ENCODE measurements at places on chromosomes 6 and 20.

DNA sequence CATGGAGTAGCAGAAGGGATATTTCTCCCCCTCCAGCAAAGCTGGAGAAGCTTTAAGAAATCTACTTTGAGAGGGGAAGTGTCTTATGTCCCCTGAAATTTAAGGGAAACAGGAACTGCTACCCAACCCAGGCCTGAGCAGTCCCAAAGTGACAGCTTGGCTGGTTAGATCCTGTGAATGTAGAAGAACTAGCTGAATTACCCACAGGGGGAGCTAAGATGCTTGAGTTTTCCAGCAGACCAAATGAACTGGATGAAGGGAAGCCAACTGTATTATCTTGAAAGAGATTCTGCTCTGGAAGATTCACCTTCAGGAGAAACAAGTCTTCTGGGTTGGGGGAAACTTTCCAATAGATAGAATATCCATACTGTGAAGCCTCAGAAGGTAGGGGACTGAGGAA lies 303.3 kb upstream of the MMS22L start:
- DNase-seq = no peak

- DNase-seq = no peak
Measured at GRCh38 chr20:46049815-46050214, 20.8 kb downstream of the SLC12A5 start.

DNA sequence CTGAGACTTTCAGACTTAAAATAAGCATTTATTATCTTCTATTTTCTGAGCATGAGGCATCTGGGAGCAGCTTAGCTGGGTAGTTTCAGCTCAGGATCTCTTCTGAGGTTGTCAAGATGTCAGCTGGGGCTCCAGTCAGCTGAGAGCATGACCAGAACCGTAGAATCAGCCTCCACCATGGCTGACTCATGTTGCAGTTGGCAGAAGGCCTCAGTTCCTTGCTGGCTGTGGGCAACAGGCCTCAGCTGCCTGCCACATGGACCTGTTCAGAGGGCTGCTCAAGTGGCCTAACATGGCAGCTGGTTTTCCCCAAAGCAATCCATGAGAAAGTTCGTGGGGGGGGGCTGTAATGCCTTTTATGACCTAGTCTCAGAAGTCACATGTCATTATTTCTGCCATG lies 142.3 kb downstream of the LY86 start:
- DNase-seq = no peak

DNA sequence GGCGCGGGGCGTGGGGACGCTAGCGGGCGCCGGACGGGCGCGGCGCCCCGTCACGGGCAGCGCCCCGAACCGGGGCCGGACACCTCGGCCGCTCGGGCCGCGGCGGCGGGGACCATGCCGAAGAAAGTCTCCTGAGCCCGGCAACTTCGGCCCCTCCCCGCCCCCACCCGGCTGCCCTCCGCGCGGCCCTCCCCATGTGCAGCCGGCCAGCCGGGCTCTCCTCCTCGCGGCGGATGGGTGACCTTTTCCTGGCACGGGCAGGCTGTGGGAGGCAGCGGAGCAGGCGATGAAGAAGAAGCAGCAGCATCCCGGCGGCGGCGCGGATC lies 278 bp downstream of the UST start:
- DNase-seq = no peak

- DNase-seq = no peak
Measured at GRCh38 chr20:56328861-56329260, 29.9 kb upstream of the FAM210B start.

- DNase-seq = no peak
Measured at GRCh38 chr6:110467566-110468140, 8.8 kb downstream of the SLC22A16 start.

GRCh38 chr6:3373597-3374203 lies 83.2 kb downstream of the SLC22A23 start:
- DNase-seq = no peak

DNA sequence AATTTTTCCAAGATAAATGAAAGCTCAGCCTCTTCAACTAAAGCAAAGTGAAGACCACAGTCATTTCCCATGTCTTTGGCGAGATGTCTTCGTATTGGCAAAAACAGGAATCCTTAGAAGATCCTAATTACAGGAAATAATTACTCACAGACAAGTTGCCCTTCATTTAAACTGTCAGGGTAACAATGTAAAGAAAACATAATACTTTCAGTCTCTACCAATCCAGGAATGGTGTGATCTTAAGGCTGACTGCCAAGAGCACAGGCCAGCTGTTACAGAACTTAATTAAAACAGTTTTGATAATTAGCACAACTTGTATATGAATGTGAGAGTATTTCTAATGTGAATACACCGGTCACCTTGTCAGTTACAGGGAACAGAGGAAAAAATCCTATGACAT lies 292.2 kb downstream of the PACRG start:
- no peak for DNase-seq

GRCh38 chr20:4571759-4572531 lies 149.8 kb upstream of the PRND start:
- DNase-seq = no peak

- DNase-seq = no peak
Measured at GRCh38 chr6:49666930-49667757, 30.5 kb upstream of the RHAG start.

GRCh38 chr6:163903541-163903940 lies 489.0 kb downstream of the QKI start:
- no peak for DNase-seq

DNA sequence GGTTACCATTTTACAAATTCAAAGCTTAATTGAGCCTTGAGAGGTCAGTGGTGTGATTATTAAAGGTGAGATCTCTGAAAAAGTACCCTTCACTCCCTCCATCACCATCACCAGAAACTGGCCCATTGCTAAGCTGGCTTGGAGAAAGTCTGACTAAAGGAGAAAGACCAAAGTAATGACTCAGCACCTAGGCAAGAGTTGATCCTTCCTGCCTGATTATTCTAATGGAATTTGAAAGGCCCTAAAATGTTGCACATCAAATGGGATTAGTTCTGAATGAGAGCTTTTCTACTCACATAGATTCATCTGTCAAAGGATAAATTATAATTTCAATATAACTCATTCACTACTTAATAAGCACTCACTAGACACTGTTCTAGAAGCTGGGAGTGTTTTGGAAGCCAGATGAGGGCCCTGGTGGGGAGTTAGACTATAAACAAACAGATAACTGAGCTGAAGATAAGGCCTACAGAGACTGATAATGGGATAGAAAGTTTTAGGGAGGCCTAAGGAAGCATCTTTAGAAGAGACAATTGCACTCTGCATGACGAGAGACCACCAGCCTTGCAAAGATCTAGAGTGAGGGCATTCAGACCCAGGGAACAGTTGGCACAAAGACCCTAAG lies 366.7 kb downstream of the SYNE1 start:
- DNase-seq = no peak

DNA sequence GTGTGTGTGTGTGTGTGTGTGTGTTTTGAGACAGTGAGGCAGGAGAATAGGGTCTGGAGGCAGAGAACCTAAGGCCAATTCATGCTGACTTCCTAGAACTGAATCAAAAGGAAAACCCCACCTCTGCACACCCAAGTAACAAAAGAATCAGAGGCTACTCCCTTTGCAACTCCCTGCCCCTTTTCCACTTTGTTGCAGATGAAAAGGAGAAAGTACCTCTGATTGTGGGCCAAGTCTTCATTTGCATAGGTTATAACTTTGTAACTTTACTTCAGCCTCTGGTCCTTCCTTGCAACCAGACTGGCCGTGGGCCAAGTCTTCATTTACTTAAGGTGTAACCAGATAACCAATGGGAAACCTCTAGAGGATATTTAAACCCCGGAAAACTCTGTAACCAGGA lies 168.8 kb downstream of the EYA2 start:
- DNase-seq = no peak

DNA sequence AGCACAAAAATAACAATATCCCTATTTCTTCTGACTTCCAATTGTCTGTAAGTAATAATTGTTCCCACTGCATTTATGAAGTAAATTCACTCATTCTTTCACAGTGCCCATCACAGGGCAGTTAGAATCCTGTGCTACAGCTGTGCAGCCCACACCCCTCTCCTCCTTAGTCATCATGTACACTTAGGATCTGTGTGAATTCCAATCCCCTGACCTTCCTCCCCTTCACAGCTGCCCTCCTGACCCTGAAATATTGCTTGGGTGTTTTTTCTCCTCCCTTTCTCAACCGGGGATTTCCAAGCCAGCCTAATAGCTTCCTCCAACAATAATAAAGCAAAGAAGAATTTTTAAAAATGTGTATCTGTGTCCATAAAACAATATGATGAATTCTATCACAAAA lies 91.5 kb upstream of the BEND6 start:
- DNase-seq = no peak

GRCh38 chr6:111758608-111759329 lies 114.5 kb downstream of the FYN start:
- no peak for DNase-seq

GRCh38 chr20:9974324-9974723 lies 60.5 kb upstream of the ANKEF1 start:
- DNase-seq = no peak

- no peak for DNase-seq
Measured at GRCh38 chr20:46332373-46333160, 24.3 kb upstream of the CDH22 start.

DNA sequence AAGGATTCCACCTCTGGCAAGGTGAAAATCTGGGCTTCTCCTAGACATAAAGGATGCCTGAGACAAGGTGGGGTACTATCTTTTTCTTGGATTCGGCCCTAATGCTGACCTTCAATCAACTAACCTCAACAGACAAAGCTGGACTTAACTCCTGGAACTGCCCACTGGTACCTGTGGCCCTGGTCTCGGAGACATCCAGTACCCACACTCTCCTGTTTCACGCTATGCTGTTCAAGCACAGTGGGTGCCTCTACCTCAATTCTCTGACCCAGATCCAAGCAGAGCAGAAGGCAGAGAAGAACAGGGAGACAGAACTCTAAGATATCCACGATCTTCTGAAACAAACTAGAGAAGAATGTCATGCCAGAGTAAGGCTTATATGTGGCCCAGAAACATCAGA lies 189.8 kb upstream of the FOXQ1 start:
- no peak for DNase-seq

- no peak for DNase-seq
Measured at GRCh38 chr6:11317885-11318771, 85.7 kb upstream of the NEDD9 start.

- DNase-seq = no peak
Measured at GRCh38 chr6:124775121-124775520, 187.1 kb upstream of the RNF217 start.

- DNase-seq = no peak
Measured at GRCh38 chr20:49987015-49987867, 4.5 kb downstream of the SNAI1 start.

GRCh38 chr6:136893187-136893586 lies 28.9 kb upstream of the SLC35D3 start:
- no peak for DNase-seq

GRCh38 chr6:34792605-34793500 lies 970 bp downstream of the BLTP3A start:
- DNase-seq = no peak

DNA sequence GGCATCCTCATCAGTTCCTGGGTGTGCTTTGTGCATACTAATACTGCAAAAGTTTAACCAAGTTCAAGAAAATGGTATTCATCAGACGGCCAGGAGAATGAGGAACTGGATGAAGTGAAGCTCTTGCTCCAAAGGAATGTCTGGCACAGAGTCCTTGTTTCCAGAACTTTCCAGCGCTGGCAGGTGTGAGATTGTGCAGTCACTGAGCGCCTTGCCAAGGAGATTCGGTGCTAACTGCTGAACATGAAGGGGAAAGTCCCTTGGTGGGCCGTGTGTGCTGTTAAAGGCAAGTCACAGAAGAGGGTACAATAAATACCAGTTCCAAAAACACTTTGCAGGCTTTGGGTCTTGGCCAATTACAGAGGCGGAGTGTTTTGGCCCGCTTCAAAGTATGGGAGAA lies 262.3 kb upstream of the SOX4 start:
- no peak for DNase-seq

DNA sequence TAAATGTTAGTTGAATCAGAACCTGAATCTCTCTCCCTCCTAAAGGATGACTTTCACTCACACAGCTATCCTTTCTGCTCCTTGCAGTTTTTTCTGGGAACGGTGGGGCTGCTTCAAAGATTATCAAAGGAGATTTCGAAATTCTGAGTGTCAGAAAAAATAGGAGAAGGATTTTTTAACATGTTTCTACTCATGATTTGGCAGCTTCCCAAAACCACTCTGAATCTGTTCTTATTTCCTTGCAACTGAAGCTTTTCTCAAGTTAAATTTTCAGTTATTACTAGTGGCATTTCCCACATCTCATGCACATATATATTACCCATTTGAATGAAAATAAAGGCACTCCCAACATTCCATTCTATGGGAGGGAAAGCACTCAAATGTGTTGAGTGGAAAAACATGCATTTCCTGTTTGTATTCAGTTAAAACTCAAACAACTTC lies 123.6 kb downstream of the LCA5 start:
- DNase-seq = no peak

Measured in NCI-H2081 (cell line).